H1 (cell line): ENCODE measurements at places on chromosomes 1 and 21.

GRCh38 chr1:84776639-84777038 is 86.4 kb upstream of the SSX2IP start:
- DNase-seq = no peak
- no peaks in the 10 kb centered on the region for H3K27me3 ChIP-seq
- H3K27ac ChIP-seq = no peak overlapping the region
- no peaks in the 10 kb centered on the region for H3K36me3 ChIP-seq
- no peak overlapping the region for H3K4me3 ChIP-seq

DNA sequence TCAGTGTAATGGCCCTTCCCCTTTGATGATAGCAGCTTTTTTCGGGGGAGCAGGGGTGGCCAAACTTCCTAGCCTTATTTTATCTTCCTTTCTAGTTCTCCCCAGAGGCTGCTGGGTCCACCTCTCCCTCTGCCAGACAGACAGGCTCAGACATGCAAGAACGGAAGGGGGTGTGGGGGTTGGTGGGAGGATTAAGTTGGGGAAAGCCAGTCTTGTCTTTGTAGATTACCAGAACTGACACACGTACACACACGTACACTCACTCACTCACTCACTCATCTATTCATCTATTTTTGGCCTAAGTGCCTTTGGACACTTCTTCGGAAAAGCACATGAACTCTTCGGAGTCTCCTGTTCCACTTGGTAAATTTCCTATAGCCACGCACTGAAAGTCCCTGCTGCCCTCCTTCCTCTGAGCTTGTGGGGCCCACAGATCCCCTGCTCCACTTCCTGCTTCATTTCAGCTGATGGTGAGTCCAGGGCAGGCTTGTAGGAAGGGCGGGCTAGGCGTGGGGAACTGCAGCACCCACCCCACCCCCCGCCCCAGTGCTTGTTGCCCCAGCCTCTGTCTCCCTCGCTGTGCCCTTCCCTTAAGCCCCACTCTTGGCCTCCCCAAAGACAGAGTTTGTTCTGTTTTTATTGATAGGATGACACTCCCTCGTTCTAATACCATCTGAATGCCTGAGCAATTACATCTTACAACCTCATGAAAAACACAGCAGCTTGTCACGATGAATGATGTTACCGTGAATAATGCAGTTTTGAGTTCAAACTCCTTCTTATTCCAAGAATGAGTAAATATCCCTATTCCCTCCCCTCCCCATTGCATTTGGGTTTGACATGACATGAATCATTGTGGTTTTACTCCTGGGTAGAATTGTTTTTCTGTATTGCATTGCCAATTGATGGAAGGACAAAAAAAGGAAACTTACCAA is 60.7 kb upstream of the ATP5PO start:
- H3K27ac ChIP-seq = no peak overlapping the region
- no peak overlapping the region for H3K4me3 ChIP-seq
- peaks cover 9% of the 10 kb centered on the region for H3K4me1 ChIP-seq
- DNase-seq = no peak

DNA sequence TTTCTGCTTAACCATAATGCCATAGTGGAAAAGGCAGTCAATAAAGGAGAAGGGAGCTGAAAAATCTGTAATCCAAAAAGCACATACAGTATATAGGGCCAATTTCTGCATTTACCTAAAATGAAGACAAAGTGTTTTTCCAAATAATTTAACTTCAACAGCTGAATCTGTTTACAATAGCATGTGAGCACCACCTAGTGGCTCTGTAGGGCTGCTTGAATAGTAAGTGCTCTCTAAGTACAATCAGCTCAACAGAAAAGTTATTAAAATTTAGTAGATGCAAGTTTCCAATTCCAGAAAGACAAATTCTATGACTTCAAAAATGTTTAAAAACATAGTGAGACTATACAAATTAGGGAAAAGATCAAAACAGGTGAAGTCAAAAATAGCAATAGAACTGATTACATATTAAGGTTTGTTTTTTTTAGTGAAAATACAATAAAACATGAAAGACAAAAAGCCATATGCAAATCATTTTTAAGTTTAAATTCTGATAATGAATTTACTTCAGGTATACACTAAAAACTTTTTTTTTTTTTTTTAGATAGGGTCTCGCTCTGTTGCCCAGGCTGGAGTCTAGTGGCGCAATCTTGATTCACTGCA is 220.0 kb downstream of the SETD4 start:
- no peaks in the 10 kb centered on the region for H3K36me3 ChIP-seq
- H3K4me1 ChIP-seq = no peaks in the 10 kb centered on the region
- H3K27ac ChIP-seq = no peak overlapping the region
- no peaks in the 10 kb centered on the region for H3K27me3 ChIP-seq
- no peak overlapping the region for H3K4me3 ChIP-seq
- DNase-seq = no peak

DNA sequence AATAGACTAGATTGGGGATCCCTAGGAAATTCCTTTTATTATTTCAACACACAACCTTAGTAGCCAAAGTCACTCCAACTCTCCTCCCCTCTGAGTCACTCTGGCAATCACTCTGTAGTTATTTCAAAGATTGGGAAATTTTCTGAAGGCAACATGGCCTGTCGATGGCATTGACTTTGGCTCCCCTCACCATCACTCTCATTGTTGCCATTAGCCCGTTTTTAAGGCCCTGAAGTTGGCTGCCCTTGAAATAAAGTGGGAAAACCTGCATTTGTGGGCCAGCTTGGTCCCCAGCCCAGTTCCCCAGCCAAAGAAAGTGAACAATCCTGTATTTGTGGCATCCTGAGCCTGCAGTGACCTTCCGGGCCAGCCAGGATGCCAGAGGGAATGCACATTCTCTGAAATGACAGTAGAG is 52.5 kb downstream of the CDC7 start:
- H3K27ac ChIP-seq = no peak overlapping the region
- H3K4me3 ChIP-seq = no peak overlapping the region
- no peak for DNase-seq
- H3K27me3 ChIP-seq = no peaks in the 10 kb centered on the region
- no peaks in the 10 kb centered on the region for H3K4me1 ChIP-seq

- no peaks in the 10 kb centered on the region for H3K4me1 ChIP-seq
- no peaks in the 10 kb centered on the region for H3K36me3 ChIP-seq
- H3K27ac ChIP-seq = no peak overlapping the region
- no peaks in the 10 kb centered on the region for H3K27me3 ChIP-seq
- H3K4me3 ChIP-seq = no peak overlapping the region
- no peak for DNase-seq
Measured at GRCh38 chr1:2595812-2596529, 9.4 kb downstream of the PRXL2B start.

DNA sequence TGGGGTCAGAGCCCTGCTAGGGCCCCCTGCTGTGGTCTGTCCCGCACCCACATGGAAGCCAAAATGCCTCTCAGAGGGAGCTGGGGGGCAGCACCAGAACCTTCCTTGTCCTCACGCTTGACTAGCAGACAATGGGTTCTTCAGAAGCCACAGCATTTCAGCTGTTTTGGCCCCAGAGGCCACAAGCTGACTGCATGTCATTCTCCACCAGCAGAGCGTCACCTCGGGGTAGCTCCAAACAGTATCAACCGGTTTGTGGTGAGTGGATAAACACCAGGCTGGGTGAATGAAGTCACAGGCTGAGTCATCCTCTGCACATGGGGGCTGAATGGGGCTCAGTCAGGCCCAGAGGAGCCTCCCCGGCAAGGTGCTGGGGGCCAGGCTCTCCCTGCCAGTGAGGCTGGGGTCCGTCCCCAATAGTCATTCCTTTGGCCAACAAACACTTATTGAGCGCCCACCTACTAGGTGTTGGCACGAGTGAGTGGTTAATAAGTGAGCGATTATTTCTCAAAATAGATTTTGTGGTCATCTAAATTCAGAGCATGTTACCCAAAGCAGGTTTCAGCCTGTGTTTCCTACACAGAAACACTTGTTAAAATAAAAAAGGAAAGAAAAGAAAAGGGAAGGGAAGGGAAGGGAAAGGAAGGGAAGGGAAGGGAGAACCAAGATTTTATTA is 9.1 kb downstream of the OLIG1 start:
- H3K4me3 ChIP-seq = no peak overlapping the region
- no peak overlapping the region for H3K27ac ChIP-seq
- H3K27me3 ChIP-seq = peaks cover 6% of the 10 kb centered on the region
- no peaks in the 10 kb centered on the region for H3K36me3 ChIP-seq
- peaks cover 3% of the 10 kb centered on the region for H3K4me1 ChIP-seq
- no peak for DNase-seq

- H3K36me3 ChIP-seq = no peaks in the 10 kb centered on the region; the same call in 1 of the 2 replicates
- H3K27me3 ChIP-seq = no peaks in the 10 kb centered on the region
- no peak overlapping the region for H3K27ac ChIP-seq
- no peak overlapping the region for H3K4me3 ChIP-seq
- no peak for DNase-seq
Measured at GRCh38 chr1:52544665-52545525, 8.0 kb downstream of the TUT4 start.

- peaks cover 6% of the 10 kb centered on the region for H3K4me1 ChIP-seq
- peaks cover 7% of the 10 kb centered on the region; the same call in 1 of the 2 replicates for H3K36me3 ChIP-seq
Measured at GRCh38 chr1:84505493-84506001, 639 bp upstream of the SPATA1 start.

DNA sequence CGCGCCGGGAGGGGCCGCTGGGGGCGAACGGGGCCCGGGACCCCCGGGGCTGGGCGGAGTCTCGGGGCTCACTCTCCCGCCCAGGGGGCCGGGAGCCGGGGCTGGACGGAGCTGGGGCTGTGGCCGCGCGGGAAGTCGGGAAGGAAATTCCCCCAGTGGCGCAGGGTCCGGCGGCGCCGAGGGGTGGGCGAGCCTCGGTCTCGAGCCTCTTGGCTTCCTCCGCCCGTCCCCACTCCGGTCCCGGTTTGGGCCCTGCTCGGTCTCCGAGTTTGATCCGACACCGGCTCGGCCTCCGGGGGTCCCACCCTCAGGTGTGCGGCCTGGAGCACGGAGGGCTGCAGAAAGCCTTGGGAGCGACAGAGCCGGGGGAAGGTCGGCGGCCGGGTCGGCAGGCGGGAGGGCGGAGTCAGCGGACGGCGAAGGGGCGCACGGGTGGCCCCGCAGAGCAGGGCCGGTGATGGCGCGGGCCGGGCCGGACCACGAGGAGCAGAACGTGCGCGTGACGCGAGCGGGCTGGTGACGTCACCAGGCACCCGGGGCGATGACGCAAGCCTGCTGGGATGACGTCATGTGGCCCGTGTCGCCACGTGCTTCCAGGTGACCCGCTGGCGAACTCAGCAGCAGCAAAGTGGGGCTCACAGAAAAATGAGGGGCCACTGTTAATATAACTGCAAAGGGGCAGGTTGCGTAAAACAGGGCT is 610 bp upstream of the HES4 start:
- H3K27ac ChIP-seq = no peak overlapping the region
- peaks cover 47% of the 10 kb centered on the region for H3K27me3 ChIP-seq
- DNase-seq = peak; percentile 90
- H3K4me3 ChIP-seq = peak overlapping the region; percentile 34

DNA sequence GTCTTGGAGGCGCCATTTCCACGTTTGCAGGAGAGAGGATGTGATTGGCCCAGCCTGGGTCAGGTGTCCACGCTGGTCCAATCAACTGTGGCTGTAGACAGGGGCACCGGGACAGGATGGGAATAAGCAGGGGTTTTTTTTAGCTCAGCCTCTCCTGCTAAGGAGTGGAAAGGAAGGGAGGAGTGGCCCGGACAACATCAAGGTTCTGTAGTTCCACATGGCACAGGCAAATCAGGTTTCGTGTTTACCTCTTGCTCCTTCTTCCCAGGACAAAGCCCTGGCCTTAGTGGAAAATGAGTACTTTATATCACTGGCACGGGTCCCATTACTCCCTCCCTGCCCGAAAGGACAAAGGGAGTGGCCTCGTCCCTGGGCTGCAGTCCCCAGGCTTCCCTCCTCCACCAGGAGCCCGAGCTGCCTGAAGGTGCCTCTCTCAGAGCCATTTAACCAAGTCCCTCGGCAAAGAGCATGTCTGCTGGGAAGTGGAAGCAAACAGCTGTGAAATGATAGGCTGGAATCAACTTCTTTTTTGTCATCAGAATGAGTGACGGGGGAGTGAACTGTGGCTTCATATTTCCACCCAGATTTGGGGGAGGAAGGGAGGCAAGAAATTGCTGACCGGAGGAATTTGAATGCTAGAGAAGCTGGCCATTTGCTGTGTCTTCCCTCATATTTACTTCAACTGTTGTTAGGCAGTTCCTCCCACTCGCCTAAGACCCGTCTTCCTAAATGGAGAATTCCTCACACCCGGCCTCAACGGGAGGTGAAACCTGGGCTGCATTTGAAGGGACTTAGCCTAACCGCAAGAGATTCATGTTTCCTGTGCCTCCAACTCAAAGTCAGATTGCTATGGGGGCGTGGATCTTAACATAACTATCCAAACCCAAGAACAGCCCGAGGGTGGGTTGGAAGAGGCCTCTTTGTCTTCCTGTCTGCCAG is 84.9 kb upstream of the SLC44A3 start:
- DNase-seq = no peak
- H3K27me3 ChIP-seq = no peaks in the 10 kb centered on the region
- no peak overlapping the region for H3K27ac ChIP-seq
- H3K4me1 ChIP-seq = no peaks in the 10 kb centered on the region
- no peak overlapping the region for H3K4me3 ChIP-seq
- H3K36me3 ChIP-seq = no peaks in the 10 kb centered on the region

- H3K36me3 ChIP-seq = no peaks in the 10 kb centered on the region
- H3K4me3 ChIP-seq = no peak overlapping the region
- H3K27me3 ChIP-seq = no peaks in the 10 kb centered on the region
- no peak overlapping the region for H3K27ac ChIP-seq
Measured at GRCh38 chr1:239816081-239816782, 275.5 kb upstream of the FMN2 start.

- H3K4me1 ChIP-seq = no peaks in the 10 kb centered on the region
- H3K27ac ChIP-seq = no peak overlapping the region
- no peaks in the 10 kb centered on the region for H3K27me3 ChIP-seq
- H3K36me3 ChIP-seq = peaks cover 27% of the 10 kb centered on the region
- DNase-seq = no peak
Measured at GRCh38 chr1:212402666-212403321, 11.9 kb downstream of the PACC1 start.

DNA sequence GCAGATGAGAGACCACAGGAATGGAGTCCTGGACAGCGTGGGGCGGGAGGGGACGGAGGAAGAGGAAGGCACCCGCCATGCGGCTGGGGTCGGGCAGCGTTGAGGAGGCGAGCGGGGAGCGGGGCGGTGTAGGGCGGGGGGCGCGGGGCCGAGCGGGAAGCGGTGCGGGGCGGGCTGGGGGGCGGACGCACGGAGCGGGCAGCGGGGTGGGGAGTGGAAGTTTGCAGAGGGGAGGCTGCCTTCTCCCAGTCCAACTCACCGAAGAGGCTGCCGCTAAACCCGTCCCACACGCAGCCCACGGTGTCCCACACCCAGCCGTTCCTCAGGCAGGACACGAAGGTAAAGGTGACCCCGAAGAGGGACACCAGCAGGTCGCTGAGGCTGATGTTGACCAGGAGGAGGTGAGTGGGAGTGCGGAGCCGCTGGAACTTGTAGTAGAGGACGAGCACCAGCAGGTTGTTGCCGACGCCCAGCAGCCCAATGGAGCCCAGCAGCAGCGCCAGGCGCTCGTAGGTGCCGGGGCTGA is 483 bp downstream of the CHML start:
- H3K4me1 ChIP-seq = no peaks in the 10 kb centered on the region; the same call in none of the 2 replicates
- H3K4me3 ChIP-seq = peak overlapping the region; percentile 99
- H3K27ac ChIP-seq = peak overlapping the region; percentile 91
- no peak for DNase-seq
- H3K27me3 ChIP-seq = no peaks in the 10 kb centered on the region

GRCh38 chr1:229594227-229595008 is 31.5 kb downstream of the TAF5L start:
- no peak for DNase-seq
- peaks cover 4% of the 10 kb centered on the region for H3K36me3 ChIP-seq
- no peaks in the 10 kb centered on the region for H3K4me1 ChIP-seq
- H3K27me3 ChIP-seq = no peaks in the 10 kb centered on the region
- H3K4me3 ChIP-seq = no peak overlapping the region

GRCh38 chr1:169133801-169134502 is 27.5 kb downstream of the ATP1B1 start:
- no peaks in the 10 kb centered on the region for H3K4me1 ChIP-seq
- no peak for DNase-seq
- no peak overlapping the region for H3K27ac ChIP-seq
- peaks cover 16% of the 10 kb centered on the region for H3K36me3 ChIP-seq
- no peaks in the 10 kb centered on the region for H3K27me3 ChIP-seq
